Left colon (tissue), 2 donors: ENCODE measurements at places on chromosomes 4 and X. TPM values are rescaled to one million over a fixed set of nuclear protein-coding genes. Genes with fewer than 3 reads are reported as not detected.

- no peak for DNase-seq
Observed at GRCh38 chr4:144905286-144905685, 192.7 kb downstream of the ANAPC10 start.

DNA sequence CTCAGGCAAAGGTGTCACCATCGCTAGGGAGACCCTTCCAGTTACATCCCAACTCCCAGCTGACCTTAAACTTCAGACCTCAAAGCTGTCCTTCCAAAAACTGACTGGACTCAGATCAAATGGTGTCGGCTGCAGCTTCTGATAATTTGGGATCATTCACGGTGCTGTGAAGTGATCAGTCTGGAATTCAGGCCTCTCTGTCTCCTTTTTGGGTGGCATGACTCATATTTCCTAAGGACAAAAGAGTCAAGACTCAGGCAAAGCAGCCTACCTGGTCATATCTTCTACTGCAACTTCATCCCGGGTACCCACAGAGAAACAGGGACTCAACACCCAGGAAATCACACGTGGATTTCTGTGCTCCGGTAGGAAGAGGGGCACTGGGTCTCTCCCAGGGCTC, 87.6 kb downstream of the SORCS2 start:
- DNase-seq = no peak

DNA sequence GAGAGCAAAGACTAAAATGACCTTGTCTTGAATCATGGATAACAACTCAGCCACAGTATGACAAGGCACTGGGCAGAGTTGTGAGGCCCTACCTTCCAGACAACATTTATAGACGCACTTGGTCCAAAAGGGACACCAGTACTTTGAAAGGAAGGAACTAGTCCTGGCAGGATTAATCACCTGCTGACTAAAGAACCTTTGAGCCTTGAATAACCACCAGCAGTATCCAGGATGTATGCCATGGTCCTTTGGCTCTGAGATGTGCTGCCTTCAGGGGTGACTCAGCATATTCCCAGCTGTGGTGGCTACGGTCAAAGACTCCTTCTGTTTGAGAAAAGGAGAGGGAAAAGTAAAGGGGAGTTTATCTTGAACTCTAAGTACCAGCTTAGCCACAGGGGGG, 118.1 kb upstream of the PRR32 start:
- no peak for DNase-seq

- no peak for DNase-seq
Observed at GRCh38 chr4:25769251-25769650, 93.5 kb downstream of the SEL1L3 start.

DNA sequence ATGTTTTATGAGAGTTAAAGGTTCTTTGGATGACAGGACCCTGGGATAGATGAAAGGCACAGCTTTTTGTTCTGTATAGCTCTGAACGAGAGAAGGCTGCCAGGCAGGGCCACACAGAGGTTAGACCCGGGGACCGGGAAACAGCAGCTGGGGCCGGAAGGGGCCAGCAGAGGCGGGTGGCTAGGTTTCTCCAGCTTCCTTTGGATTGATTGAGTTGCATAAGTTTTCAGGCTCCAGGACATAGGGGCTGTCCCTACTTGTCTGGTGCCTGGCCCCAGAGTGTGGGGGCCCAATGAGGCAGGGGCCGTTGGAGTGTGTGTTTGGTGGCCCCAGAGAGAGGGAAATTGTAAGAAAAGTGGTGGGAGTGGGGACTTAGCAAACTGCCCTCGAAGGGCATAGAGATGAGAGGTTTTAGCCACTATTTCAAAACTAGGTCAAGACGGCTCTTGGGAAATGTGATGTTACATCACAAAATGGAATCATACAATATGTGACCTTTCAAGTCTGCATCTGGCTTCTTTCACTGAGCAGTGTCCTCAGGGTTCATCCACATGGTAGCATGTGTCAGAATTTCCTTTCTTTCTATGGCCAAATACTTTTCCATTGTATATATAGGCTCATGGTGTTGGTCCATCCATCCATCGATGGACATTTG, 3.7 kb downstream of the ZFP92 start:
- no peak for DNase-seq

DNA sequence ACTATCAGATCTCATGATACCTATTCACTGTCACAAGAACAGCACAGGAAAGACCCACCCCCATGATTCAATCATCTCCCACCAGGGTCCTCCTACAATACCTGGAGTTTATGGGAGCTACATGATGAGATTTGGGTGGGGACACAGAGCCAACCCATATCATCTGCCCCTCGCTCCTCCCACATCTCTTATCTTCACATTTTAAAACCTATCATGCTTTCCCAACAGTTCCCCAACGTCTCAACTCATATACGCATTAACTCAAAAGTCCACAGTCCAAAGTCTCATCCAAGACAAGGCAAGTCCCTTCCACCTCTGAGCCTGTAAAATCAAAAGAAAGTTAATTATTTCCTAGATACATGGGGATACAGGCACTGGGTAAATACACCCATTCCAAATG, 1185.2 kb downstream of the PCDH7 start:
- no peak for DNase-seq

- no peak for DNase-seq
Observed at GRCh38 chrX:19177721-19178120, 55.5 kb upstream of the ADGRG2 start.

GRCh38 chrX:97387004-97387403, 503.3 kb downstream of the RPA4 start:
- no peak for DNase-seq

The S100P gene
- total RNA-seq = 136 TPM

The IGSF1 gene
- total RNA-seq = 0.12 TPM

The HMGN5 gene
- 4.2 TPM for total RNA-seq

The RASGEF1B gene
- 13.5 TPM for total RNA-seq
